ENCODE measurements at places on chromosomes 6 and 20. TPM values are rescaled to one million over a fixed set of nuclear protein-coding genes. Genes with fewer than 3 reads are reported as not detected.

Gene MYCT1
- total RNA-seq = not detected

Gene GTF2H4
- total RNA-seq = 33.4 TPM

Gene ABCF1
- total RNA-seq = 31.8 TPM

GRCh38 chr6:168157272-168158212 lies 78.5 kb upstream of the FRMD1 start:
- DNase-seq = peak; percentile 45

DNA sequence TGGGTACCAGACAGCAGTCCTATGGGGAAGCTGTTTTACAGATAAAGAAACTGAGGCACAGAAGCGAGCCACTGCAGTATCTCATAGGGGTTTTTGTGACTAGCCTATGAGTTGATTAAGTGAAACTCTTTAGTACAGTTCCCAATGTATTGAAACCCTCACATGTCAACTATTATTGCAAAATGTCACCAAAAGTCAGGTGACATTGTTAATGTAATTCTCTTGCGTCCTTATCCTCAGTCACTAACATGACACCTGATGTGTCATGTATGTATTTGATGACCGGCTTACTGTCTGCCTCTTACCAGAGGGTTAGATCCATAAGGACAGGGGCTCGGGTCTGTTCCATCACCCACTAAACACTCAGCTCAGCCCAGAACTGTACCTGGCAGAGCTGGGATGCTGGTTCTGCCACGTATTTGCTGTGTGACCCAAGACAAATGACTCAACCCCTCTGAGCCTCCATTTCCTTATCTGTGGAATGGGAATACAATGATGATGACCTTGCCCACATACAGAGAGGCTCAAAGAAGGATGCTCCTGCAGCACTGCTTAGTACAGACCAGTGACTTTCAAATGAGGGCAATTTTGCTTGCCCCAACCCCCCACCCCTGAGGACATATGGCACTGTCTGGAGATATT lies 32.9 kb downstream of the PREX1 start:
- DNase-seq = no peak

- DNase-seq = no peak
Observed at GRCh38 chr6:132359886-132360285, 41.4 kb downstream of the MOXD1 start.

- no peak for DNase-seq
Observed at GRCh38 chr6:96450770-96451130, 70.9 kb upstream of the UFL1 start.

Gene HEY2
- 0.17 TPM for total RNA-seq

DNA sequence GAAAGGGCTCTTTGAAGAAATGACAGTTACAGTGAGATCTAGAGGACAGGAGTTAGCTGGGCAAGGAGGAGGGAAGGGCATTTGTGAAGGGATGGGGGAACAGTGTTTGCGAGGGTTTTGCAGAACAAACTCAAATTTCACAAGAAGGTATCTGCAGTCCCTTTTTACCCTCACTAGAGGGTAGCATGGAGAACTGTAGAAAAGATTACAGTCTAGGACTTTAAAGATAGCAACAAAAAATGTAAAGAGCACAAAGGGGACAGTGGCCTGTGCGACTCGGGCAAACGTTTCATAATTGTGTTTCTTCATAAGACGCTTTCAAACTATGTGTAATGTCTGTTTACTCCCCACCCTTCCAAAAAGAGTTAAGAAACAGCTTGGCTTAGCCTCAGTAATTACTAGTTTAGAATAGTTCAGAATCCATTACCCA lies 21.2 kb upstream of the ASXL1 start:
- DNase-seq = no peak

DNA sequence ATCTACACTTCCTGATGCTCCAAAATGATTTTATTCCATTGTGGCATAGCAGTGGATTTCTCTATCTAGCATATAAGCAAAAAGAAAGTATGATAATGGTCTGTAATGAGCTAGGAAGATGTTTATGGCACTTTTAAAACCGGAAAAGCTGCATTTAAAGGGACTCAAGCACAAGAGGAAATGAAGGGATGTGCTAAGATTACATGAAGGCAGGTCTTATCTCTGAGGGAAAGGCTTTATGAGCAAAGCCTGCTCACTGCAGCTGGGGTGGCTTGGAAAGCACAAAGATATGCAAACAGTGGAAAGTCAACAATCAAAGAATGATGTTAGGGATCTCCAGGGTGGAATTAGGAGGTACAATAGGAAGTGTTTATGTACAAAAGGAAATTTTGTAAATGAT lies 138.2 kb downstream of the TENT5A start:
- DNase-seq = no peak

DNA sequence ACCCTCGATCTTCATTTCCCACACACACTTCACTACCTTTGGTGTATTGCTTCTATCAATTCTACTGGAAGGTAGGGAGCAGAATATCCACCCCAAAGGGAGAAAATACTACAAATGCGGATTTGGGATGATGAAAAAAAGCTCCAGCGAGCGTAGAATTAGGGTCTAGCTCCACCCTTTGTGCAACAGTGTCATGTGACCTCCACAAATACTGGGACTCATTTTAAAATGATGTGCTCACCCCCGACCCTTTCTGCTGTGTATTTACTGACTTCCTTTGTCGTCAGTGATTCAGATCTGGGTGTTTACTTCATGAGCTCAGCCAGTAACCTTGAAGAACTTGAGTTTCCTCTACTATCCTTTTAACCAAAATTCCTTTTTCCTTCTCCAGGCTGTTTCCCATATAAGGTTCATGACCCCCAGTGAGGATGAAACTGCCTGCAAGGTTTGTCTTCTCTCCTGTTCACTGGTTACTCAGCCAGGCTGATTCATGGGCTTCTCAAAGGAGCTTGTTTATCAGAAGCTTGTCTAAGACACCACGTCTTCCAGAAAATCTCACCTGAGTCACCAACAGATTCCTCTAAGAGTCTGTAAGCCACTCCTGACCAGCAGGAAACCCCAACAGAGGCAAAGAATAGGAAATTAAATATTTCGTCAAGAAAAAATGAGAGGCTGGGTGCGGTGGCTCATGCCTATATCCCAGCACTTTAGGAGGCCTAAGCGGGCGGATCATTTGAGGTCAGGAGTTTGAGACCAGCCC lies 39.6 kb upstream of the PAX1 start:
- peak; percentile 61 for DNase-seq

DNA sequence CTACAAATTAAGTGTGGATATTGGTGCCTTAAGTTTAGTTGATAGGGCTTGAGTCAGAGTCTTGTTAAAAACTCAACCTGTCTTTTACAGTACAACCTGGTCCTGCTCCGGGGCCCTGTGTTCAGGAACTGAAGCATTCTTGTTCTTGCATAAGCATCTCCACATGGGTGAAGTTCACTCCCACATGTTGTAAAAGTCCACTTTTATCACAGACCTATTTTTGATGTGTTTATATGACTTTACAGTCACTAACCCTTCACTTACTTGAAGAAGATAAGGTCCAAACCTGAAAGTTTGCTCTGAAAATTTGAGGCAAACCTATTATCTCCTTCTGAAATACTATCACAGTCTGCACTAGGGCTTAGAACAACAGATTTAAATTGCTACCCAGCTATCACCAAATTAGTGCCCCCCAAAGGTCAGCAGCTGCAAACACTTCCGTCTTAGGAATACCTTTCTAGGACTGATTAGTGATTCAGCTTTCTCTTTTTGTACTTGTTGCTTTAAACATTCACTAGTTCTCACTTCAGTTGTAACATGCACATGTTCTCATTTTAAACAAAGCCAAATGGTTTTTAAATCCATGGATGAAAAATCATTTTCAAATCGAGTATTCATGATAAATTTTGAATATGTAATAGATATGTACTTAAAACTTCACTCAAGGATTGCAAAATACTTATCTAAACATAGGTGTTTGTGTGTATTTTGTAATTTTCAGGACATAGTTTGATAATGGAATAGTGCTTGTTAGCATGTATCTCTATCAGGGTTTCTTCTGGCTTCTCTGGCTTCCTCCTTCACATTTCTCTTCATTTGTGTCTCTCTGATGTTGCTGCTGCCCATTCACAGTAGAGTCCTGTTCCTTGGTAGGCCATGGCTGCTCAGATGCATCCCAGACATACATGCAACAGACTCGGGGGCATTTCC lies 469.8 kb upstream of the SOX4 start:
- DNase-seq = no peak

DNA sequence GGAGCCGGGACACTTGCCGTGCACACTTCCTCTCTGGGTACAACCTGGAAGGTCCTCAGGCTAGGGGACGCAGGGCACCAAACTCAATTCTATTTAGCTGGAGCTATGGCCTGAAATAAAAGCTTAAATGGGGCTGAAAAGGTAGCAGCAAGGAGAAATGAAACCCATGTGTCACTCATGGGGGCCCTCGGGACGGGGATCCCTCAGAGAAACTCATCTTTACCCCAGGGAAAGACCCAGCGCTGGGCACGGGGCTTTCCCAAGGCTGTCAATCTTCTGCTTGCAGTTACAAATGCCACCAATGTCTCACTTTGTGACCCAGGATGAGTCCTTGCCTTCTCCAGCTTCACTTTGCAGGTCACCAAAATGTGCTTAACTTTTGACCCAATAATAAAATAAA lies 16.5 kb downstream of the SNAI1 start:
- no peak for DNase-seq

DNA sequence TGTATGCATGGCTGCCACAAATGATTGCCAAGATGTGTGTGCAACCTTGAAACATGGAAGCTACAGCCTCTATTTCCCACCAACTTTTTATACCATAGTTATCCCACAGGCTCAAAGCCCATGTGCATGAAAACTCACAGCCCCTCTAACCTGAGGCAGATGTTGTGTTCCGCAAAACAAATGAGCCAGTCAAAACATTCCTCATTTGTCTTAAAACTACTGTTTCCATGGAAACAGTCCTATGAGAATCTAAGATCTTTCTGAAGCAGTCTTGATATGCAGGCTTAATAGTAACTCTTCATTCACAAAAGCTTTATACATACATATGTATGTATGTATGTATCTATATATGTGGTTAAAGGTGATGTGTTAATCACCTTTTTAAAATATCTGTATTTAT lies 31.2 kb upstream of the MANEA start:
- DNase-seq = no peak

- no peak for DNase-seq
Observed at GRCh38 chr20:37185686-37186085, 6.3 kb upstream of the MROH8 start.

DNA sequence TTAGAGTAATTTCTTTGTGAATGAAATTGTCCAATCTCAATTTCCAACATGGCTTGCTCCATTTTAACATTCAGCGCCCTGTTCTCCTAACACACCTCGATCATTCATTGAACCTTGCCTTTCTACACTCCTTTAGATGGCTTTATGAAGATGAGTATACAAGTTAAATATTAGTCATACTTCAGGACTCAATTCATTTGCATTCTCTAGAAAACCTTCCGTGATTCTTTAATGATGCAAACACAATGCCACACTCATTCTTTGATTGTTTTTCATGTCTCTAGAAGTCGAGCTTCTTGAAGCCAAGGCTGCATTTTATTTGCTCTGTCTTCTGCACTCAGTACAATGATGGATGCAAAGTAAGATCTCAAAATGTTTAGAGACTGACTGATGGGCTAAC lies 641.2 kb downstream of the DOK5 start:
- no peak for DNase-seq

- peak; percentile 69 for DNase-seq
Observed at GRCh38 chr20:235891-236290, 8.8 kb downstream of the DEFB129 start.

DNA sequence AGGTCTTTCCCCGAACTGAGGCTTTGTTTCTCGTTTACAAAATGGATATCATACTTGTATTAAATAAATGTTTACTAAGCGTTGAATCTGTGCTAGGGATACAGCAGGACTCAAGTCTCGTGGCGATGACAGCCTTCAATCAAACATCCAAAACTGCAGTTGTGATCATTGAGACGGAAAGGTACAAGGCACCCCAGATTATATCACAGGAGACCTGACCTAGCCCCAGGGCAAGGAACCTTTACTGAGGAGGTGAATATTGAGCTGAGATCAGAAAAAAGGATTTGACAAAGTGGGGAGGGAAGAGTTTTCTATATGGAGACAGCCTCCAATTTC lies 476 bp downstream of the AAR2 start:
- DNase-seq = no peak

DNA sequence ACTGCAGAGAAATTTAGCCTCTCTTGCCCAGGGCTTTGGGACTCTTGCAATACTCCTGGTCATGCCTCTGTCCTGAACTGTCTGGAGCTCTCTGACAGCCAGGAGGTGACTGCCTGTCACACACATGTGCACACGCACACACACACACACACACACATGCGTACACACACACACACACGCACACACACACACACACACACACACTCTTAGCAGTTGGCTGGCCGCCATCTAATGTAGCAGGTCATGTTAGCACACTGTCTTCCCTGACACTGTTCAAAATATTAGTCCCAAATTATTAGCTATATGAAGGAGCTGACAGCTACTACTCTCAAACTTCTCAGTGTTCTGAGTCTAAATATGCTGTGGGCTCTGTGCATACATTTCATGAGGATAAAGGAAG lies 60.9 kb downstream of the IPCEF1 start:
- no peak for DNase-seq

DNA sequence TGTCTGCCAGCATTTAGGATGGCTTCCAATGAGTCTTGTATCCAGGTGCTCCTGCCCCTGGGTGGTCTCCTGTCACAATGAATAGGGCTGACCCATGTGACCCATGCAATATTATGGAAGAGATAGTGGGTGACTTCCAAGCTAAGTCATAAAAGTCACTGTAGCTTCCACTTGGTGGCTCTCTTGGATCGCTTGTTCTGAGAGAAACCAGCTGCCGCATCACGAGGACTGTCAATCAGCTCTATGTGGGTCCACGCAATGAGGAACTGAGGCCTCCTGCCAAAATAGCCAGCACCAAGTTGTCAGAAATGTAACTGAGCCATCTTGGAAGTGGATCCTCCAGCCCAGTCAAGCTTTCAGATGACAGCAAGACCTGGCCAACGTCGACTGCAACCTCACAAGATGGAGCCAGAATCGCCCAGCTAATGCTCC lies 14.9 kb upstream of the MATN4 start:
- DNase-seq = peak; percentile 51

- no peak for DNase-seq
Observed at GRCh38 chr6:167306401-167306998, 15.4 kb downstream of the UNC93A start.

DNA sequence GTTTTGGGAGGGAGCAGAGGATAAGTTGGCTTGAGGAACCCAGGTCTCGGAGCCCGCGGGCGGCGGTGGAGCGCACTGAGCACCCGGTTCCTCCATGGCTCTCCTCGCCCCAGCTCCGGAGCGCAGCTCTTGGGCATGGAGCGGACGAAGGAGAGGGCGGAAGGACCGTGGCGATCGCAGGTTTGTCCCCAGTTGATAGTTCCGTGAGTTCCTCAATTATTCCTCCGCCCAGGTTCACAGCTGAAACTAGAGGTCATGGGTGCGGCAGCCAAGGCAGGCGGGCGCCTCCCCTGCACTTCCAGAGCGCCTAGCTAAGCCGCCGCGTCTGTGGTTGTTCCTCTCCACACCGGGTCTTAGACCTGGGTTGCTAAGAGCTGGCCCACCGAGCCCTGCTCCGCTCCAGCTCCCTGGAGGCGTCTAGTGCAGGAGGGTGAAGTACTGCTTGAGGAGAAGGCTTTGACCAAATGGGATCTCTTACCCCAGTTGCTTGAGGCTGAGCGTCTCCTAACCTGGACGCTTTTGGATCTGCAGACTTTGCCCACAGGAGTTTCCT lies at the start of gene HTR1B:
Gene HTR1B (minus strand): TSS at position 184 of the 553 bp plus-strand sequence. CDS start 88 bp downstream, at position 96.
- peak; percentile 56 for DNase-seq

Data from mammary epithelial cell (primary cell).